BE2C (cell line): ENCODE measurements at places on chromosomes 13 and 19.
A peak's percentile ranks its signal among the peaks of the same experiment; 100 is the strongest.

DNA sequence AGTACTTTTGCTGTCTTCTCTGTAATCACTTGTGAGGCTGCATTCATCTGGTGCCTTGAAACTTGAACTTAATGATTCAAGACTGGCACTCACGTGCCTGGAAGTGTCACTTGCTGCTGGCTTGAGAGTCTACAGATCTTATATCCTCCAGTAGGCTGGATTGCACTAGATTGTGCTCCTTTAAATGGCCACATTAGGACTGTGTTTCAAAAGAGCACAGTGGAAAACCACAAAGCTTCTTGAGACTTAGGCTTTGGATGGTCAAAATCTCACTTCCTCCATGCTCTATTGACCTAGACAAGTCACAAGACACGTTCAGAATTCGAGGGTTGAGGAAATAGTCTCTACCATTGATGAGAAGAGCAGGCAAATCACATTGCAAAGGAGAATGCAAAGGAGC is 1278.8 kb upstream of the MIR17HG start:
- DNase-seq = no peak

DNA sequence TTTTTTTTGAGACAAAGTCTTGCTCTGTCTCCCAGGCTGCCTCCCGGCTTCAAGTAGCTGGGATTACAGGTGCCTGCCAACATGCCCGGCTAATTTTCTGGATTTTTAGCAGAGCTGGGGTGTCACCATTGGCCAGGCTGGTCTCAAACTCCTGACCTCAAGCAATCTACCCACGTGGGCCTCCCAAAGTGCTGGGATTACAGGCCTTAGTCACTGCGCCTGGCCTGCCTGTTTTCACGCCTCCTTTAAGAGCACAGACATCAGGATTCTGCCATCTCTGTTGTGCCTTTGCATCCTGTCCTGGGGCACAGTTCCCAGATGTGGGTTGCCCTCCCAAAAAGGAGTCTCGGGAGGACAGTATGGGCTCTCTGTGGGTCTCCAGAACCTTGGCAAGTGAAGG is 2.5 kb upstream of the PRAM1 start:
- DNase-seq = no peak

- DNase-seq = no peak
These were observed 4.9 kb upstream of the TFDP1 start for GRCh38 chr13:113579686-113580085.

GRCh38 chr13:77533875-77534788 is 1.4 kb upstream of the SCEL start:
- no peak for DNase-seq

- DNase-seq = no peak
These were observed 10.8 kb upstream of the GRAMD1A start for GRCh38 chr19:34989298-34989697.

DNA sequence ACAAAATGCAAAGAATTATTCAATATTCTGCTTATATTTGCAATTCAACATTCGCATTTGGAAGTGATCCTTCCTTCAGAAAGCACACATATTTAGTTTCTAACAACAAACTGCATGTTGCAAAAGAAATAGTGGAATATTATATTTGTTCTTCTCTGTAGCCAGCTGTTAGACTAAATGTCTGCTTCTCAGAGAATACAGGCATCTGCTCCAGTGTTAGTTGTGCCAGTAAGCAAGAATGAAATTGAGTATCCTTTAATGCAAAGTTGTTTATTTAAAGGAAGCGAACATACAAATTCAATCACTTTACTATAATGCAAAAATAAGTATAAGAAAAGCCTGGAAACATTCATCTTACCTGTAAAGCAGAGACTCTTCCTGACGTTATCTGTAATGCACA is 663 bp downstream of the SLITRK6 start:
- no peak for DNase-seq

DNA sequence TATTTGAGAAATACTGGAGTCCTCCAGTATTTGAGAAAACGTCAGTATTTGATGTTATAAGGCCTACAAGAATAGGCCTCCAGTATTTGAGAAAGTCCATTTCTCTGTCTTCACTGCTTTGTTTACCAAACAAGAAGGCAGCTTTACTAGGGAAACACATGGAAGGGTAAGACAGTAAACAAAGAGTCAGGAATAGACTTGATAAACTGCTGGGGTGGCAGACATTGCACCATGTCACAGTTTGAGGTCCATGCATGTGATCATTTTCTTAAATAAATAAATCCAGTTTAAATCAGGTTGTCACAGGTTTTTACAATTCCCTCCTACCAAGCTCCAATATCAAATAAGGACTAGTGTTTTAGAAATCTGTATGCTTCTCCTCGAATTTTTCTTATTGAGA is 1431.0 kb upstream of the SPRY2 start:
- DNase-seq = no peak

- DNase-seq = no peak
These were observed 281.4 kb downstream of the ABCC4 start for GRCh38 chr13:95019886-95020285.

- DNase-seq = peak; percentile 98
These were observed at the start of gene GNG7 for GRCh38 chr19:2702170-2703076. TSS of gene GNG7 (minus strand) at chr19:2702694. CDS start at chr19:2520688, 182,006 bp downstream.

DNA sequence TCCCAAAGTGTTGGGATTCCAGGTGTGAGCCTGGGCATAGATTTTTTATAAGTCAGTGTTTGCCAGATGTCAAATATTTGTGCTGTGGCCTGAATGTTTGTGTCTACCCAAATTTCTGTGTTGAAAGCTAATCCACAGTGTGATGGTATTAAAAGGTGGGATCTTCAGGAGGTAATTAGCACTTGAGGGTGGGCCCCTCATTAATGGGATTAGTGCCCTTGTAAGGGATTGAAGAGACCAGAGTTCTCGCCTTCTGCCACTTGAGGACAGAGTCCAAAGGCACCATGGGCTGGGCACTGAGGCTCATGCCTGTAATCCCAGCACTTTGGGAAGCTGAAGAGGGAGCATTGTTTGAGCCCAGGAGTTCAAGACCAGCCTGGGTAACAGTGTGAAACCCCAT is 9.7 kb upstream of the FBXO17 start:
- no peak for DNase-seq

DNA sequence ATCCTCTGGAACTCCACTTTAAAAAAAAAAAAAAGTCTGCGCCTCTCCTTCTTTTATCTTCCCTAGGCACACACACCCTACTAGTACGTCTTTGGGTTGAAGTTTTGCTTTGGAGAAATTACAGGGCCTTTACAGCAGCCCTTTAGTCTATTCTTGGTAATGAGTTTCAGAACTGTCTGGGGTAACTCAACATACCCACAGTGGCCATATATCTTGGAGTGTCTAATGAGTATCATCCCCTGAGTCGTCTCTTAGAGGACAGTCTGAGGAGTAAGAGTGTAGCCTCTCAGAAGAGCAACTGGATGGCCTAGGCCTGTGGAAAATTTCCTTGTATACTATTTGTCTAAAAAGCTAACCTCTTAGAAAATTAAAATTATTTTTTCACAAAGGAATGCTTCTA is 6.1 kb upstream of the ZNF681 start:
- DNase-seq = no peak

DNA sequence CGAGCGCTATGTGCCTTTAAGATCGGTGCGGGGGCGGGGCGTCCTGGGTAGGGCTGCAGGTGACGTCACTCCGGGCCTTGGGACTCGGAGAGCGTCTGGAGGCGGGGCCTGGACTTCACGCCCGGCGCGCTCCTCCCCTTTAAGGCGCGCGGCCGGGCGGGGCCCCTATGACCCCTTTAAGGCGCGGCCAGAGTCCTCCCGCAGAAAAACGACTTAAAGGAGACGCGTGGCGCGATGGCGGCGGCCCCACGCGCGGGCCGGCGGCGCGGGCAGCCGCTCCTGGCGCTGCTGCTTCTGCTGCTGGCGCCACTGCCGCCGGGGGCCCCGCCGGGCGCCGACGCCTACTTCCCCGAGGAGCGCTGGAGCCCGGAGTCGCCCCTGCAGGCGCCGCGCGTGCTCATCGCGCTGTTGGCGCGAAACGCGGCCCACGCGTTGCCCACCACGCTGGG is at the start of gene COLGALT1:
Gene COLGALT1, plus strand, starts transcription at position 170 of the 449 bp plus-strand sequence. Its CDS starts 65 bp downstream, at position 235.
- DNase-seq = peak; percentile 98

- DNase-seq = peak; percentile 53
These were observed 9.4 kb downstream of the POLRMT start for GRCh38 chr19:623974-624373.

- DNase-seq = no peak
These were observed 33.5 kb upstream of the FEM1A start for GRCh38 chr19:4758082-4758481.

GRCh38 chr19:52248241-52248640 is 21.1 kb upstream of the ZNF766 start:
- DNase-seq = peak; percentile 51

GRCh38 chr19:1494115-1494815 is 3.3 kb downstream of the REEP6 start:
- no peak for DNase-seq

- DNase-seq = no peak
These were observed 209.5 kb downstream of the DNAJC15 start for GRCh38 chr13:43232873-43233265.

DNA sequence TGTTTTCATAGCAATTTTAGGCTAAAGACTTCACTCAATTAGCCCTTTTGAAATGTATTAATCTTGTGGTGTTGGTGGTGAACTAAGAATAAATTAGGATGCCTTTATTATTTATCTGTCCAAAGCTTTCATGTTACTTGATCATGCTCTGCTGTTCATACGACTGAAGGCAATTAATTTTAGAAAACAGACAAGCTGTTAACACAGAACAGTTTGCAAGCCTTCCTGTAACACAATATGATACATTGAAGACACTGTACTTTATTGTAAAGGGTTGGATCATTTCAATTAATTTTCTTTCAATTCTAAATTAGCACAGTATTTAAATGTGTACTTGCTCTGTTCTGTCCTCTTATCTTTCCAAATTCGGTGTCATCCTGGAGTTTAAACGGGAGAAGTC is 794.3 kb upstream of the MIR17HG start:
- DNase-seq = no peak

DNA sequence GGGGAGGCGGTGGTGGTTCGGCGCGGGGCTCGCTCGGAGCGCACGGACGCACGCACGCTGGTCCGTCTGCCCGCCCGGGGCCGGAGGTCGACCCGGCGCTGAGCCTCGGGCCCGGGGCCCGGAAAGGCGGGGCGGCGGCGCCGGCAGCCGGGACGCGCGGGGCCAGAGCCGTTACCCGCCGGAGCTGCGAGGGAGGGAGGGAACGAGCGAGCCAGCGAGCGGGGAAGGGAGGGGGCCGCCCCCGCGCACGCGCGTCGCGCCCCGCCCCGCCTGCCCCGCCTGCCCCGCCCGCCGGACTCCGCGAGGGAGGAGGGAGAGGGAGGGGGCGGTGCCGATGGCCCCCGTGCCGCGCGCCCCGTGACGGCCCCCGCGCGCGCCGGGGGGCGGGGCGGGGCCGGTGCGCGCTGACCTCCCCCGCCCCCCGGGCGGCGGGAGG is 15.0 kb downstream of the CIC start:
- DNase-seq = peak; percentile 88

GRCh38 chr19:55640577-55641425 is at the start of gene ZNF580:
TSS of gene ZNF580 (plus strand) at chr19:55641002. CDS start at chr19:55642509, 1,507 bp downstream.
- peak; percentile 76 for DNase-seq

GRCh38 chr13:69556540-69557196 is 551.0 kb upstream of the ATXN8OS start:
- no peak for DNase-seq

DNA sequence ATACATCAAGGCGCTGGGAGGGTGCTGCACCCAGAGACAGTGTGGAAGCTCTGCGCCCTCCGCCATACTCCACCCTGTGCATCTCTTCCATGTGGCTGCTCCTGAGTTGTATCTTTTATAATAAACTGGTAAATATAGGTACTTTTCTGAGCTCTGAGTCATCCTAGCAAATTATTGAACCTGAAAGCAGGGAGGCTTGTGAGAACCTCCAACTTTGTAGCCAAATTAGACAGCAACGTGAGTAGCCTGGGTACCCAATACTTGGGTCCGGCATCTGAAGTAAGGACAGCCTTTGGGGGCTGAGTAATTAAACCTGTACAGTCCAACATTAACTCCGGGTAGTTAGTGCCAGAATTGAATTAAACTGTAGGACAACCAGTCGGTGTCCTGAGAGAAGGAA is 57.4 kb downstream of the RUBCNL start:
- no peak for DNase-seq

- DNase-seq = no peak
These were observed 26.2 kb upstream of the LRCH1 start for GRCh38 chr13:46526740-46527139.

DNA sequence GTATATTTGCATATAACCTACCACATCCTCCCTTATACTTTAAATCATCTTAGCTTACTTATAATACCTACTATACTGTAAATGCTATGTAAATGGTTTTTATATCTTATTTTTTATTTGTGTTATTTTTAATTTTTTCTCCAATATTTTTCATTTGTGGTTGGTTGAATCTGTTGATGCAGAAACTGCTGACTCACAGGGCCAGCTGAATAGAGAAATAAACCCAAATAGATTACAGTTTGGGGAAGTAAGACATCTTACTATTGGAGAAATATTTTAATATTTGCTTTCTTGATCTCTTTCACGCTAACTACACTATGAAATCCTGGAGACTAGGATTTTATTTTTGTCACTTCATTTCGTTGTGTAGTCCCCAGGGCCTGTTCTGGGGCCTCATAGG is 7.1 kb downstream of the SMAD9 start:
- no peak for DNase-seq

- DNase-seq = no peak
These were observed 80.2 kb downstream of the SPACA7 start for GRCh38 chr13:112456138-112457056.

GRCh38 chr13:105678072-105678471 is 857.4 kb downstream of the EFNB2 start:
- DNase-seq = no peak

DNA sequence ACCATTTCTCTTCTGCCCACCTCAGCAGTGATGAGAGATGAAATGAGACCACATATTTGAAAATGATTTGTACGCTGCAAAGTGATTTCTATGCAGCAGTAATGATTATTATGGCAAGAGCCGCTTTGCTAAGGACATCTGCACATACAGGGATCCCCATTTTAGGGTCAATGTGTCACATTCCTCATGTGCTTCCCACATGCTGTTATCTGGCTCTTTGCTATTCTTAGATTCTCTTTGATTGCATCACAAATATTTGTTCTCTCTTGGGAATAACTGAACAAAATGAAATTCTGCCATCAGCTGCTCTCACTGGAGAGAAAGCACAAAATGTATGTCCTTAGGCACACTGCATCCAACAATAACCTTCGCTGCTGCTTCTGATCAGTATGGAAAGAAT is 209.5 kb upstream of the IPO5 start:
- no peak for DNase-seq

DNA sequence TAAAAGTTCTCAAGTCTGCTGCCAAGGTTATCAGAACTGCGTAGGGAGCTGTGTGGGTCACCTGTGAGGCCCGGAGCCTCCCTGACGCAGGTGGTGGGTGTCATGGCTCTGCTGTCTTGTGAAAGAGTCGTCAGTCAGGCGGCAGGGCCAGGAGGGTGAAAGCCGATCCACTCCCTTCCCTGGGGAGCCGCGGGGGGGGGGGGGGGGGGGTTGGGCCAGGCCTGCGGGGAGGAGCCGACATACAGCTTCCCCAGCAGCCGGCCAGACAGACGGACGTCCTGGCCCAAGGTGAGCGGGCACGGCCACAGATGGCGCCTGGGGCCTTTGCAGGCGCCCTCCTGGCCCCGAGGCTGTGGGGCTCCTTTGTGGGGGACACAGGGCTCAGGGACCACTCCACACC is 12.4 kb downstream of the SBNO2 start:
- no peak for DNase-seq
